ENCODE measurements at places on chromosomes 2 and 18.

DNA sequence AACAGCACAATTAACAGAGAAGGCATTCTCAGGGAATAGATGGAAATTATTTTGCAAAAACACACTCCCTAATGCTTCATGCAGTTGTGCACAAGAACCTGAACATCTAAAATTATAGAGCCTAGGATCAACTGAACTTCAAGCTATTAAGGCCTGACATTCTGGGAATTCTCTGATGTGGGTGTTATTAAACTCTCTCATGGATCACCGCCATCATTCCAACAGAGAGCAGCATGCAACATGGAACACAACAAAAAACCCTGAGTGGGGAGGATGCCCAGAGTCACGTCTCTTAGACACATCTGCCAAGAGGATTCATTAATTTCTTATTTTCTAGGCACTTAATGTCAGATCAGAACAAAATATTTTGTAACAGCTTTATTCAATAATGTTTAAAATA lies 543.8 kb downstream of the ERBB4 start:
- no peak for DNase-seq

DNA sequence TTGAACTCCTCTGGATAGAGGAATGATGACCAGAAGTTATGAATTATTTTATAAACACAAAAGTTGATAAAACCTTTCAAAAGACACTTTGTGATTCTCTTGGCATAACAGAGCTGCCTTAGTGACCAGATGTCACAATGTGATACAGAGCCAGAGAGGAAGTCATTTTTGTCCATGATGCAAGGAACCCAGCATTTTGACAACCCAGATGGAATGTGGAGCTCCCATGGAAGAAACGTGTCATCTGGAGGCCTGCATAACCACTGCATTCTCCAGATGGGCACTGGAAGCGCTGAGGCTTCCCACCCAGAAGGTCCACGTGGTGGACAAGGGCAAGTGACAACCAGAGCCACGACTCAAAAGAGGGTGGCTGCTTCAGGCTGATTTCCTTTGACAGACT lies 30.1 kb downstream of the HRH4 start:
- DNase-seq: no peak

DNA sequence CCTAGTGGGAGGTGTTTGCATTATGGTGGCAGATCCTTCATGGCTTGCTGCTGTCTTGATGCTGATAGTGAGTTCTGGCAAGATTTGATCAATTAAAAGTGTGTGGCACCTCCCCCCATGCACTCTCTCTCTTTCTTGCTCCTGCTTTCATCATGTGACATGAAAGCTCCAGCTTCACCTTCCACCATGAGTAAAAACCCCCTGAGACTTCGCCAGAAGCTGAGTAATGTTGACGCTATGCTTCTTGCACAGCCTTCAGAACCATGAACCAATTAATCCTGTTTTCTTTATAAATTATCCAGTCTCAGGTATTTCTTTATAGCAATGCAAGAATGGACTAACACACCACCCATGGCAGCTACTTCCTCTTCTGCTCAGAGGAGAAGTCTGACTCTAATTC lies 2181.4 kb upstream of the PIK3C3 start:
- DNase-seq: no peak

- no peak for DNase-seq
These were observed 78.9 kb downstream of the EHD3 start for GRCh38 chr2:31312898-31313297.

DNA sequence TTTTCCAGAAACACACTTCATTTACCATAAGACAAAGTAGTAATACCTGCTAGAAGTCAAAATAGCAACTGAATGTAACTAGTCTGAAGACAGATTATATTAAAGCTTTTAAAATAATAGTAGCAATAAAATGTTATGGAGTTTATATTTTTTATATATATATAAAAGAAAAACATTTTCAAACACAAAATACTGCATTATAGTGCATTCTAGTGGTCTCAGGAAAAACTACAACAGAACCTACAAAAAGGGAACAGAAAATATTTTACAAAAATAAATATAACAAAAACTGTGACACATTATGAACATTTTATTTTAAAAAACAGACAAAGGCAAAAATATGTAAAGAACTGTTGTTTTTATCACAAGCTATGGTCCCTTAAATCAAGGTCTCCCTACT lies 48.0 kb downstream of the STRN start:
- no peak for DNase-seq

DNA sequence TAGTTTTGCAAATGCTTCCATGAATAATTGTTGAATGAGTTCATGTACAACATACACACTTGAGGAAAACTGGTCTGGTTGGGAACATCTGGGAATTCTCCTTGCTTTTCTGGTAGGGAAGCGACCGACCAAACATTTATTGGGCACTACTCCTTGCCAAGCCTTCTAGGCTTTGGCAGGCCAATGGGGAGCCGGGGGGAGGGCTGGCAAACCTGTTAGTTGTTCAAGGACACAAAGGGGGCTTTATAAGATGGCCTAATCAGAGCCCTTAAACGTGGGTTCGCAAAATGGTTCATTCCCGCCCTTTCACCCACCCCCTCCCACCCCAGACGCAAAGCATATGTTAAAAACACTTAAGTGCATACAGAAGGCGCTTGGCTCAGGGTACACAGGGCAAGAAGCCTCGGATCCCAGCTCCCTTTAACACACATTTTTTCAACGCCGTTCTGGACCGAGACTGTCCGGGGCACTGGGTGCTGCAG lies 844 bp upstream of the VSNL1 start:
- DNase-seq: no peak

DNA sequence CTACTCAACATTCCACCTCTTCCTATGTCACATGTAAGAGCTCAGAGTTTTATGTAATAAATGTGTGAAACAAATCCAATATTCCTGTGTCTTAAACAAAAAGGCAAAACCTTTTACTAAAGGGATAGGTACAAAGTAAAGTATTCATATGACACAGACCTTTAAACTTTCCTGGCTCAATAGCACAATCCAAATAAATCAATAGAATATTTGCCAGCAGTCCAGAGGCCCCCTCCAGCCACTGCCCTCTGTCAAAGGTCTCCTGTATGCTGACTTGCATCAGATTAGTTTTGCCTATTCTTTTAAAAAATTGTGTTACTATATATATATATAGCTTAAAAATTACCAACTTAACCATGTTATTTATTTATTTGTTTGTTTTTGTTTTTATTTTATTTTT lies 17.7 kb upstream of the PHLPP1 start:
- no peak for DNase-seq

GRCh38 chr18:2572171-2572569 lies 813 bp downstream of the NDC80 start:
- no peak for DNase-seq

DNA sequence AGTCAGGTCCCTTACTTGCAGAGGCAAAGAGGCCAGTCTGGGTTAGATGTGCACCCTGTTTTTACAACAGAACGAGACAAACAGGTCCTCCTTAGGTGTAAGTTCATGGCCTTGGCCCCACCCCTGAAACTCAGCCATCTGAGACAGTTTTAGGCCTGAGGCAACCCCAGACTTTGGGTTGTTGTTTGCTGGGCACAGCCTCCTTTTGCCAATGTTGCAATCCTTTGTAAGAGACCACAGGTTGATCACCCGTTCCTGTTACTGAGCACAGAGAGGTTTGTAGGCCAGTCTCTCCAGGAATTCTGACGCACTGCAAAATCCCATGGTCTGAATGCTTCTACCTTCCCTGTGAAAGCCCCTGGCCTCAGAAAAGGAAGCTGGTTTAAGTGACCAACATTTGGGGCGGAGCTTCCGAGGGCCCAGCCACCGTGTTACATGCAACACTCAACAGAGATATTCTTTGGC lies 15.5 kb upstream of the IL1RN start:
- DNase-seq: no peak

- DNase-seq: no peak
These were observed 21.2 kb downstream of the TUBB6 start for GRCh38 chr18:12329125-12329698.

DNA sequence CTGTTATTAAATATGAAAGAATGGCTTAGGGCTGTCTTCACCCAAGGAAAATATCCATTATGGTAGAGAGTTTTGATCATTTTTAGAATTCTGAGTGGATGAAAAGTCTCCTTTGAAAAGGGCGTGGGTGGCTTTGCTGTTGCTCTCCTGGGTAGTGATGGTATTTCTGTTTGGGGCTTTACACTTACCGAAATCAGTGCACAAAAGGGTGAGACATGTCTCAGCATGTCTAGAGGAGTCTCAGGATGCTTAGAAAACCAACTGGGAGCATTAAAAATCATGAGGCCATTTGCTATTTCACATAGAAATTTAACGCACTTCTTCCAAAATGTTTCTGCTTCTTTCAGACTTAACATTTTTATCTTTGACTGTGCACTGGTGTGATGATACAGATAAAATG lies 49.6 kb downstream of the ZCCHC2 start:
- no peak for DNase-seq

DNA sequence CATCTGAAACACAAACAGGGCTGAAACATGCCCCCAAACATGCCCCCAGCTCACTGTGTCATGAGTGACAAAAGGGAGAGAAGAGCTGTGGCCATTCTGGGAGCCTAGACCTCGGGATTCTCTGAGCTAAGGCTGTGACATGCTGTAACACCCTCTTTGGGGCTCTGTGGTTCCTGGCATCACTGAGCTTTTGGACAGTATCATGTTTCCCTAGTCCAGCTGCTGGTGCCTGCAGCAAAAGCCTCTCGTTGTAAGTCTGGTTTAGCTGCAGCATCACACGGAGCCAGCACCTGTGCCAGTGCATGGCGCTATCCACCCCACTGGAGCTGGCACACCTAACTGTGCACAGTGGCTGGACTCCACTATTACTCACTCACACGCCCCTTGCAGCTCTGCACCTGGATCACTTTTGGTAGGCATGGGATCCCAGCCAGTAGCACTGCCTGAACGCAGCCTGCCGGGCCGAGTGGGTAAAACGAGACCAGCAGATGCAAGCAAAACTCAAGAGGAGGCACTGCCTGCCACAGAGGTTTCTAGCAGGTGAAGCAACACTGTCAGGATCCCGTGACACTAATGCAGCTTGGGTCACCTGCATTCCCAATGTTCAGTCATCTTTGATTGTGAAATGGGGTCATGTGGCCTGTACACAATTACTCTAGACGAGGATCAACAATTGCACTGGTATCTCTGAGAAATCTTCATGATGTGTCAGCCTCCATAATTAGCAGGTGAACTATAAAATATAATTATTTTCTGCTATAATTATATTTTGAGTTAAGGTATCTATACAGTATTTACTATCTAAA lies 547.2 kb downstream of the ZNF804A start:
- DNase-seq: no peak

DNA sequence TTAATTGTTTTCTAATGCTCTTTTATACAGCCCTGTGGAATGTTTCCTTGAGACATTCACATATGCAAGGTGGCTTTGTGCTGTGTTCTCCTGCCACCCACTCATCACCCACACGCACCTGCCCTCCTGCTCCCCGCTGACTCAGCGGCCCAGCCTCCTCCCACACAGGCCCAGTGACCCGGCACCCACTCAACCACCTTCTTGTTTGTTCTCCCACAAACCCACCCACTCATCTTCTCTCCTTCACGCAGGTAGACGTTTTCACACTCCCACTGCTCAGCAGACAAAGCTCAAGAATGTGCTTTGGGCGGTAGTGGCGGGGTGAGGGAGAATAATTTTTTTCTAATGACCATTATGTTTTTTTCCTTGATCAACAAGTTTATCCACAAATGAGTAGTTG lies 28.6 kb upstream of the NEMP2 start:
- no peak for DNase-seq

- no peak for DNase-seq
These were observed 62.9 kb upstream of the APCDD1 start for GRCh38 chr18:10391506-10391905.

- DNase-seq: no peak
These were observed 247.2 kb upstream of the RAB12 start for GRCh38 chr18:8361941-8362471.

GRCh38 chr18:50171406-50171805 lies 23.5 kb downstream of the MYO5B start:
- DNase-seq: no peak

DNA sequence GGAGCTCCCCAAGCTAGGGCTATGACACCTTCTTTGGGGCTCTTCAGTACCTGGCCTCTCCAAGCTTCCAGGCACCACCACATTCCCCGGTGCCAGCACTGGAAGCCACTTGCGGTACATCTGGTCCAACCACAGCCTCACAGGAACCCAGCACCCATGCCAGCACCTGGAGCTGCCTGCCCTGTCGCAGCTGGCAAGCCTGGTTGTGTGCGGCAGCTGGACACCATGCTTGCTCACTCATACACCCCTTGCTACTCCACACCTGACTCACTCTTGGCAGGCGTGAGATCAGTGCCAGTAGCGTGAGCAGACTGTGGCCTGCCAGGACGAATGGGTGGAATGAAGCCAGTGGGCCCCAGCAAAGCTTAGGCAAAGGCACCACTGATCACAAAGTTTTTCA lies 34.0 kb downstream of the LRRTM4 start:
- no peak for DNase-seq

DNA sequence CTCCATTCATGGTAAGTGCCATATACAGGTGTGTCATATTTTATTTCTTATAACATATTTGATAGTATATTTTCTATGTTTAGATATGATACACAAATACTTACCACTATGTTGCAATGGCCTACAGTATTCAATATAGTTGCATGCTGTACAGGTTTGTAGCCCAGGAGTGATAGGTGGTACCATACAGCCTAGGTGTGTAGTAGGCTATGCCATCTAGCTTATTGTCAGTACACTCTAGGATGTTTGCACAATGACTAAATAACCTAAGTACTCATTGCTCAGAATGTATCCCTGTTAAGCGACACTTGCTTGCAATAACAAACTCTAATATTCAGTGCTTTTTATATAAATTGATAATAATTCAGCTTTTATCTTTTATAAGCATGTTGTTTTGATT lies 563.1 kb upstream of the LINC00305 start:
- DNase-seq: no peak

DNA sequence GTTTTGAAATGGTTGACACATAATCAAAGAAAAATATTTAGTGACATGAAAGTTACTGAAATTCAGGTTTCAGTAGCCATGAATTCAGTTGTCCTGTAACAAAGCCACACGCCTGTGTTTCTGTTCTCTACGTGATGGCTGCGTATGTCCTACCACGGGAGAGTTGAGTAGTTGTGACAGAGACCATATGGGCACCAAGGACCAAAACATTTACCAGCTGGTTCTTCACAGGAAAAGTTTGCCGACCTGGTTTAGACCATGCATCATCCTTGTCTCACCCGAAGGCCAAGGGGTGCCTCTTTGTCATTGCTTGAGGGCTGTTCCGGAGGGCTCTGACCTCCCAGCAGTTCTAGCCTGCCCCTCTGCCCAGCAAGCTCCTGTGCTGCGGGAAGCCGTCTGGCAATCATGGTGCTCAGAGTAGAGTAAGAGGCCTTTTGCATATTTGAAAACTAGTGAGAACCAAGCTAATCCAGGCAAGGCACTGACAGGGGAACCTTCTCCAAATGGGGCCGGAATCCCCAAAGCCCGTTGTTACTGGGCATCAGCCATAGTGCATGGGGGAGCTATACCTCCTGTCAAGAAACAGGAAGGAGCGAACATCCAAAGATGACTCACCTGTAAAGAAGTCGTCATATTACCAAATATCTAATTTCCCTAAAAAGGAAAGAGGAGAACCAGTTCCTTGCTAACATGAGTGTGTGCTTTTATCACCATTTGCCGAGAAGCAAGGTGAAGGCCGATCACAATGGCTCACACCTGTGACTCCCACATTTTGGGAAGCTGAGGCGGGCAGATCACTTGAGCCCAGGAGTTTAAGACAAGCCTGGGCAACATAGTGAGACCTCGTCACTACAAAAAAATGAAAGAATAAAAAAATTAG lies 92.6 kb upstream of the RAB12 start:
- DNase-seq: no peak

GRCh38 chr2:108988076-108988795 lies 784 bp downstream of the EDAR start:
- no peak for DNase-seq

Measured in NCI-H2171 (cell line).